ENCODE measurements at places on chromosomes 3 and 15. TPM values are rescaled to one million over a fixed set of nuclear protein-coding genes. Genes with fewer than 3 reads are reported as not detected.
A peak's percentile ranks its signal among the peaks of the same experiment; 100 is the strongest.

RBP2 gene
- not detected for total RNA-seq

ISLR gene
- total RNA-seq = not detected

CGGBP1 gene
- 95.7 TPM for total RNA-seq

GRCh38 chr3:100710261-100710968, 1.1 kb downstream of the TFG start:
- peak overlapping the region; percentile 67 for H3K4me3 ChIP-seq
- H3K36me3 ChIP-seq = no peaks in the 10 kb centered on the region
- peak overlapping the region; percentile 84 for H3K27ac ChIP-seq
- H3K27me3 ChIP-seq = peaks cover 2% of the 10 kb centered on the region
- DNase-seq = peak; percentile 38

DNA sequence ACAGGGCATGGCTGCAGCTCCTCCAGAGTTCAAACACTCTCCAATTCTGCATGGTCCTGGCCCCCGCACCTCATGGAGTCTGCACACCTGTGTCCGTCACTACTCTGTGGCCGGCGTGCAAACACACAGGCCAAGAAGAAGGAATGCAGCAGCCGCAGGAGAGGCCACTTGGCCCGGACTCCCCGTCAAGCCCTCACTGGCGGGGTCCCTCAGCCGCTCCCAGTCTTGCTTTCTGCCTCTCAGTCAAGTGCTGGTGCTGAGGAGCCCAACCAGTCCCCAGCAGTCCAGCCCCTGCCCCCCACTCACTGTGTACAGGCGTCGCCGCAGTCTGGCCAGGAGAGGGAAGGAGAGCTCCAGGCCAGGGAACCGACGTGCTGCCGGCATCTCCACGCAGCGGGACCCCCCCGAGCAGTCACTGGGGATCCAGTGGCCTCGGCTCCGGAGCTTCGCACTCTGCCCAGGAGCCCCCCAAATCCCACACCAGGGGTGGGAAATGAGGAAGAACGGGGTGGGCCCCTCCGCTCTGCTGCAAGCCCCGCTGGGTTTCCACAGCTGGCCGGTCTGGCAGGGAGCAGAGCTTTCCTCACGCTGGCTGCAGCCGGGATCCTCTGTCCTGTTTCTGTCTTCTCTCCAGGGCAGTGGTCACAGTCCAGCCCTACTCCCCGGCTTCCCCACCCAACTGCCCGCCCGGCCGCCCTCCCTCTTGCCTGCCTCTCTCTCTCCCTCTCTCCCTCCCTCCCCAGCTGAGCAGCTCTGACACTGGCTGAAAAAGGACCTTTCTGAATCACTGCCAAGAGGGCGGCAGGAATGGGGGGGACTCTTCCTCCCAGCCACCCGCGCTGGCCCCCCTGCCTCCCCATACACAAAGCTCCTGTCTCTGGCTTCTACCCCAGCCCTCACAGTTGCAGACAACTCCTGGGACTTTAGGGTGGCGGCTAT, 16.0 kb downstream of the TNK2 start:
- no peak for DNase-seq
- peaks cover 7% of the 10 kb centered on the region for H3K4me1 ChIP-seq
- no peak overlapping the region for H3K4me3 ChIP-seq
- no peaks in the 10 kb centered on the region for H3K27me3 ChIP-seq
- H3K36me3 ChIP-seq = peaks cover 13% of the 10 kb centered on the region

GRCh38 chr3:133695560-133696171, 33.9 kb upstream of the TOPBP1 start:
- H3K36me3 ChIP-seq = no peaks in the 10 kb centered on the region
- H3K4me3 ChIP-seq = no peak overlapping the region
- no peak for DNase-seq
- H3K27me3 ChIP-seq = peaks cover 11% of the 10 kb centered on the region
- no peaks in the 10 kb centered on the region for H3K4me1 ChIP-seq

DNA sequence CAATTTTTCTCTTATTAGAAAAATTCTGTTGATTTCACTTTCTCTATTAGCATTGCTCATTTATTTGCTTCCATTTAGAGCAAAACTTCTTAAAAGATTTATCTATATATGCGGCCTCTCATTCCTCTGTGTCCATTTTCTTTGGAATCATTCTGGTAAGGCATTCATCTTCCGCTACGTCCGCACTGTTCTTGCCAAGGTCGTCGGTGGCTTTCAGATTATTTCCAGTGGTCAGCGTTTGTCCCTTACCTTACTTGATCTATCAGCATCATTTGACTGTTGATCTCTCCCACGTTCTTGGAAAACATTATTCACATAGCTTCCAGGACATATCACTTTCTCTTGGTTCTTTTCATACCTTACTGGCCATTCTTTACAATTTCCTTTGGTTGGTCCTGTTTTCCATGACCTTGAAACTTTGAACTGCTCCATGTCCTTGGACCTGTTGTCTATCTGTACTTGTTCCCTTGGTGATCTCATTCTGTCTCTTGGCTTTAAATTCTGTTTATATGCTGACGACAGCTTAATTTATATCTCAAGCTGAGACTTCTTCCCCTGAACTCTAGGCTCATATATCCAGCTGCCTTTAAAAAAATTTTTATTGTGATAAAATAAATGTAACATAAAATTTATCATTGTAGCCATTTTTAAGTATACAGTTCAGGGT, 54.5 kb downstream of the SLMAP start:
- H3K27ac ChIP-seq = no peak overlapping the region
- H3K4me1 ChIP-seq = peaks cover 24% of the 10 kb centered on the region
- H3K4me3 ChIP-seq = no peak overlapping the region
